ENCODE measurements at places on chromosomes 7 and 10.

GRCh38 chr10:107490389-107490788 lies 325.9 kb upstream of the SORCS1 start:
- DNase-seq = no peak

DNA sequence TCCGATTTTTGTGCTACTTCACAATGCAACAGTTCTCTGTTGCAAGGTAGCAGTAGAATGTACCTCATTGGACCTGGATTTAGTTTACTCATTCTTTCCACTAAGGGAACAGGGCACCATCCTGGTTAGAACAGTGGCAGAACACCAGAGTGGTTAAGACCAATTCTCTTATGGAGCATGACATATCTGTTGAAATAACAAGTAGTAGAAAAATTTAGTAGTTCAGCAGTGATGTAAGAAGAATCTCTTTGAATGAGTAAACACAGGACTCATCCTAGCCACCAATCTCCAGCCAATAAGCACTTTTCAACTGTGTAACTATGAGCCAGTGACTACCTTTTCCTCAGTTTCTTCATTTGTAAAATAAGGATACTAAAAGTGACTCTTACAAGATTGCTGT lies 2.4 kb downstream of the ANKRD22 start:
- no peak for DNase-seq

DNA sequence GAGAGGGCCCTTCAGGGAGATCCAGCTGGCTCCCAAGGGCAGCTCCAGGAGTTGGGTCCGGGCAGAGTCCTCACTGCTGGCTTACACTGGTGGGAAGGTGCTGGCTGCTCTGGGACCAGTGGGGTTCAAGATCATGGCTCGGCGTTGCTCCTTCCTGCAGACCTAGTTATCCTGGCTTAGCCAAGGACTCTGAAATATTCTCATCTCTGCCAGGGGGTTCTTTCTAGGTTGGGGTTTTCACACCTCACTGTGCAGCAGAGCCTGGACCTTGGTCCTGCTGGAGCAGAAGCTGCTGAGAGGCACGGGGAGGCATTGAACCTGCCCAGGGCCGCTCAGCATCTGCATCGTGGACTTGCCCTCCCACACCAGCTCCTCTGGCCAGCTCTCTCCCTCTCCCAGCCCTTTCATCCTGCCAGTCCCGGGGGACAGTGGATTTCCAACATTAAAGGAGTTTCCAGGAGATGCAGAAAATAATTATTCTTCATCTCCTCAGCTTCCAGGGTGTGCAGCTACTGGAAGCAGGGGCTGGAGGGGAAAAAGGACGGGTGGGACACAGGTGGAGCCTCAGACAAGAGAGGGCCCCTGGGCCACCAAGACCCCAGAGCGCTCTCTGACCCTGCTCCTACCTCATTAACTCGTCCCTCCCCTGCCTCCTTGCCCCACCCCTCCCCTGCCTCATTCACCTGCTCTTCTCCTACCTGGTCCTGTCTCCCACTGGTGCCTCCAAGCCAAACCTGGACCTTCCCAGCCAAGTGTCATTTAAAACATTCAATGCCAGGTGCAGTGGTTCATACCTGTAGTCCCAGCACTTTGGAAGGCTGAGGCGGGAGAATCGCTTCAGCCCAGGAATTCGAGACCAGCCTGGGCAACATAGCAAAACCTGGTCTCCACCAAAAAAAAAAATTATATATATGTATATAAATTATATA lies 42.5 kb downstream of the JAKMIP3 start:
- no peak for DNase-seq

DNA sequence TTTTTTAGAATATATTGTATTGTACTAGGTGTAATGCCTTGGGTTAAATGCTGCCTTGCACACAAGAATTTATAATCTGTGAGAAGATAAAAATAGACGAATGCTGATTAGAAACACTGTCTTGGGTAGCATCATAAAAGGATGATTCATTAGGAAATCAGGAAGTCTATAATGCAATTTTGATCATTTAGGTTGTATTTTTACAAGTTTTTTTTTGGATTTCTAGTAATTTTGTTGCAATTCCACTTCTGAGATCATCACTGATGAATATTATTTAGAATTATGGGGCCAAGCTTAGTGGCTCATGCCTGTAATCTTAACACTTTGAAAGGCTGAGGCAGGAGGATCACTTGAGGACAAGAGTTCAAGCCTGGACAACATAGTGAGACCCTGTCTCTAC lies 29.6 kb downstream of the WBP1L start:
- no peak for DNase-seq

GRCh38 chr10:96614515-96614914 lies 27.7 kb upstream of the TM9SF3 start:
- DNase-seq = no peak

DNA sequence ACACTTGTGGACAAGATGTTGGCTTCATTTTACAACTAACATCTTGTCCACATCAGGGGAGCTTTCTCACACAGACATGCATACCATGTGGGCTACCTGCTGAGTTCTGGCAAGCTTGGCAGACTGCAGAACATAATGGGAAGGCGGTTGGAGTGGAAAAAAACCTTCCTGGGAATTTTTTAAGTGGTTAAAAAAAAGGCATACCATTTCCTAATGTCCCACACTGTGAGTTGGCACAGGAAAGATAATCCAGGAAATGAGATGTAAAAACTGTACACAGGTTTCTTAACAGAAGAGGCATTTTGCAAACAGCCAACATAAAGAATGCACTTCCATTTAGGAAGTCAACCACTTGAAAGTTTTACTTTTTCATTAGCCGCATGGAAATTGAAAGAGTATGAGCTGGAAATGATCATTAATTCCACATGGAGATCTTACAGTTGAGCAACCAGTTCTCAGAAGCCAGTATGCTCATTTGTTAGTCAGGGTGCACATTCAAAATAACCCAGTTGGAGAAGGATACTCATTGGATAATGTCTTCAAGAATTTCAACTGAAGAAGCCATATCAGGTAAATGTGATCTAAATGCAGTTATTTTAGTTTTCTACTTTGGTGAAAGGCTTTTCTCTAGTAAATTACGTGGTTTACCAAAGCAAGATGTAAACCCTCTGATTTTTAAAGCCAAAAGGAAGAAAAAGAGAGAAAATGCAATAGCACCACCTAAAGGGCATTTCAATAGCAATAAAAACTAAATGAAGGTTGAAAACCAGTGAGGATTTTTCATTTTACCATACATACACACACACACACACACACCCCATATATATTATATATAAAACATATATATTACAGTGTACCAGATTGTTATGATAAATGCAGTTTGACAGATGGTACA lies 194.0 kb downstream of the TAX1BP1 start:
- no peak for DNase-seq

DNA sequence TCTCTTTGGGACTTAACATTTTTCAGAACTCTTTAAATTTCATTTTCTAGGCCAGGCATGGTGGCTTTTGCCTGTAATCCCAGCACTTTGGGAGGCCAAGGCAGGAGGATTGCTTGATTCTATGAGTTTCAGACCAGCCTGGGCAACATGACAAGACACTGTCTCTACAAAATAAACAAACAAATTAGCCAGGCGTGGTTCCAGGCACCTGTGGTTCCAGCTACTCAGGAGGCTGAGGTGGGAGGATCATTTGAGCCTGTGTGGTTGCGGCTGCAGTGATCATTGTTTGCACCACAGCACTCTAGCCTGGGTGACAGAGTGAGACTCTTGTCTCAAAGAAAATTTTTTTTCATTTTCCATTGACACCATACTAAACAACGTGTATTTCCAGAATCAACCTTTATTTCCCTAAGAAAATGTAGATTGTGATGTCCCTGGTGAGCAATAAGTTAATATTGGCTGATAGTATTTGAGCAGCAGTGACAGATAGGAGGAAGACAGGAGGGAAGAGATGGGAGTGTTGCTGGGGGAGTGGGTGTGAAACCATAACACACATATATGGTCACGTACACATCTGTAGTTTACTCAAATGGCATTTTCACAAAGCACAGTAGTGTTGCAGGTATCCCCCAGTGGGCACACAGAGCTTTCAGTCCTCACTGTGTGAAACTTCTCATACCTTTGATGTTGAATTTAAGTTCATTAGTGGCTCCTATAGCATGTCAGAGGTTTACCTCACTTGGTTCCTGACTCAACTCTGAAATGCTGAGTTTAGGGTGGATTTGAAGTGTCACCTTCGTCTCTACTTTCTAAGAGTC lies 205.6 kb downstream of the AUTS2 start:
- no peak for DNase-seq

- no peak for DNase-seq
Measured at GRCh38 chr10:96891840-96892239, 59.7 kb downstream of the LCOR start.

- DNase-seq = no peak
Measured at GRCh38 chr7:104327534-104327933, 869 bp upstream of the LHFPL3 start.

- no peak for DNase-seq
Measured at GRCh38 chr10:96089116-96089515, 41.0 kb upstream of the ZNF518A start.

DNA sequence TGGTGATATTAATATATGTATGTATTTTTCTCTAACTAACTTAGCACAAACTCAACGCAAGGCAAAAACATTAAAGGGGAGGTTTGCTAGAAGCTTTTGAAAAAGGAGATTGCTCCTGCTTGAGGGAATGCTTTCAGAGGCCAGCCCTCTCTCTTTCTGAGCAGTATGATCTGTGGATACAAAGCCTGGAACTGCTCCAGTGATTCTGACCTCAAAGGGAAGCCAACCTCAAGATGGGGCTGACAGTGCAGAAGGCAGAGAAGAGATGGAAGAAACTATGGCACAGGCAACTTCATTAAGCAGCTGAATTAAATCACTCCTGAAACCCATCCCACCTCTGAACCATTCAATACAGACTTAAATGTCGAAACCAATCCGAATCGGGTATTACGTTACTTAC lies 102.4 kb downstream of the USP6NL start:
- DNase-seq = no peak

DNA sequence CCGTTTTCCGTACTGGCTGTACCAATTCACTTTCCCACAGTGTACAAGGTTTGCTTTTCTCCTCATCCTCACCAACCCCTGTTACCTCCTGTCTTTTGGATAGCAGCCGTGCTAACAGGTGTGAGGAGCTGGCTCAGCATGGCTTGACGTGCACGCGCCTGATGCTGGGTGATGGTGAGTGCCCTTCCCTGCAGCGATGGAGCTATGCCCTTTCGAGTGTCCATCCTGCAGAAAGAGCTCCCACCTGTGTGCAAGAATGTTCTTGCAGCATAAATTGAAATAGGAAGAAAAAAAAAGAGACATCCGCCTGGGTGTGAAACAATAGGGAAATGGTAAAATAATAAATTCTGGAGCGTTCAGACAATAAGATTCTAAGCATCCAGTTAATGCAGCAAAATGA lies 9.5 kb upstream of the UBE3C start:
- no peak for DNase-seq

- no peak for DNase-seq
Measured at GRCh38 chr7:43004082-43004481, 71.9 kb downstream of the MRPL32 start.

- peak; percentile 53 for DNase-seq
Measured at GRCh38 chr7:141460781-141461715, 90.2 kb upstream of the AGK start.

- no peak for DNase-seq
Measured at GRCh38 chr10:109889867-109890266, 33.4 kb downstream of the XPNPEP1 start.

Measured in C1 segment of cervical spinal cord (tissue), 14 donors.